ENCODE measurements at places on chromosomes 7 and 10. TPM values are rescaled to one million over a fixed set of nuclear protein-coding genes. Genes with fewer than 3 reads are reported as not detected.
A peak's percentile ranks its signal among the peaks of the same experiment; 100 is the strongest.

- DNase-seq = no peak
Observed at GRCh38 chr7:94649450-94649849, 6.5 kb downstream of the SGCE start.

MYH16 gene
- 0.06 TPM for polyA plus RNA-seq

- DNase-seq = no peak
Observed at GRCh38 chr10:114266521-114266920, 27.5 kb downstream of the VWA2 start.

GRCh38 chr10:108877095-108877561, 1046.2 kb downstream of the XPNPEP1 start:
- DNase-seq = no peak

DNA sequence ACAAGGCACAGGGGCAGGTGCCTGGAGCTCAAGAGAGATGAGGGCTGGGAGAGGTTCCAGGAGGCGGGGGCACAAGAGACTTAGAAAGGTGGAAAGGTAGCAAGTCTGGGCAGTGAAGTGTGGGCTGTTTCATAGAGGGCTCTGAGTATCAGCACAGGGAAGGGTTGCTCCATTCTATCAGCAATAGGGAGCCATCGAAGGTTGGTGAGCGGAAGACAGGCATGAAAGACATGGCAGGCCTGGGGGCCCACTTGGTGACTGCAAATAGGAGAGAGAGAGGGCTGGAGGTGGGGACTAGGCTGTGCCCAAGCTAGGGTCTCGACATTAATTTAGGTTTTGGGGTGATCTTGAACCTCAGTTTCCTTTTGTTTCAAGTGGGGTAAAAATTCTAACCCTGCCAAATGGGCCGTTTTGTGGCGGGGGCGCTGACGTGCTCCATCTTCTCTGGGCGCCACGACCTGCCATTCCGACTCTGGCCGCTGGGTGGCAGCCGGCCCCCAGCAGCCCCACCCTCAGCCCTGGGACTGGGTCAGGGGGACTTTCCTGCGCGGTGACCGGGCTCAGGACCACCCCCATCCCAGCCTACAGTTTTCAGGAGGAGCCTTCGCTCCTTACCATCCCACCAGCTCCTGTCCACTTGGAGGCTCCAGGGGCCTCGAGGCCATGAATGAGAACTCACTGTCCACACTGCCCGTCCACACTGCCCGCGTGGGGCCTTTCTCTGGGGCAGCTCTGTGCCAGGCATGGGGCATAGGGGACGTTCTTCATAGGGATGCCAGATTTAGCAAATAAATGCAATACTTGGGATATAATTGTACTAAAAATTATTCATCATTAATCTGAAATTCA, 37.2 kb upstream of the PCBD1 start:
- peak; percentile 37 for DNase-seq

- DNase-seq = no peak
Observed at GRCh38 chr7:30502470-30503251, 2.0 kb downstream of the GGCT start.

GRCh38 chr10:6647811-6648526, 67.9 kb upstream of the PRKCQ start:
- peak; percentile 11 for DNase-seq

- no peak for DNase-seq
Observed at GRCh38 chr7:33114976-33115375, 5.8 kb upstream of the RP9 start.

GRCh38 chr7:73838642-73839041, 3.7 kb downstream of the METTL27 start:
- no peak for DNase-seq

GRCh38 chr7:154986200-154986945, 16.6 kb downstream of the PAXIP1 start:
- no peak for DNase-seq

DNA sequence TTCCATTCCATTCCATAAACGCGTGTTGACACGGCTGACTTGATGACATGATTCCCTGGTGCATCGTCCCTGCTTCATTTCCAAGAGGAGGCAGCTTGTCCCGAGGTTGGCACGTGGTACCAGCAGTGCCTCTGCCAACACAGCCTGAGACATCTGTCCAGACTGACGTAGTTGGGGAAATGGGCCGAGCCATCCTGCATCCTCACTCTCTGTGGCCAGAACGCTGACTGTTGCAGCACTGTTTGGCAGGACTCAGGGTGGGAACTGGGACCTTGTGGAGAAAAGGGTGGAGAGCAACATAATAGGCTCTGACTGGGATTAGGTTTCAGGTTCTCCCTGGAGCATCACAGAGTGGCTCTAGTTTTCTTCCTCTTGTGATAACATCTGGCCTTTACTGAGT, 118.6 kb upstream of the BTBD16 start:
- DNase-seq = no peak

DNA sequence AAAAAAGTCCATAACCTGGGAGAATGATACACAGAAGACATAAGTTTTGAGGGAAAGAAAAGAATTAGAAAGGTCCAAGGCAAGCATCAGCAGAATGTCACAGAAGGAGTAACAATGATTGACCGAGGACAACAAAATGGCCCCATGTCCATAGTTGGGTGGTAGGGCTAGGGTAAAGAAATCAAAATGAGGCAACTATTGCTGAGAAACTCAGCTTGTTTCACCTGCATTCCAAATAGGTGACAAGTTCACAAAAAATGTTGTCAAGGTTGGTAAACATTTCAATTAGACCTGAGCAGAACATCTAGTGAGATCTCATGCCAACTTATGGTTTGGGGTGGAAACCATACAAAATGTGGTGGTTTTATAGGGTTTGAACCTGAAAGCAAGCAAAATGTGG, 22.8 kb upstream of the DLX6 start:
- no peak for DNase-seq

DNA sequence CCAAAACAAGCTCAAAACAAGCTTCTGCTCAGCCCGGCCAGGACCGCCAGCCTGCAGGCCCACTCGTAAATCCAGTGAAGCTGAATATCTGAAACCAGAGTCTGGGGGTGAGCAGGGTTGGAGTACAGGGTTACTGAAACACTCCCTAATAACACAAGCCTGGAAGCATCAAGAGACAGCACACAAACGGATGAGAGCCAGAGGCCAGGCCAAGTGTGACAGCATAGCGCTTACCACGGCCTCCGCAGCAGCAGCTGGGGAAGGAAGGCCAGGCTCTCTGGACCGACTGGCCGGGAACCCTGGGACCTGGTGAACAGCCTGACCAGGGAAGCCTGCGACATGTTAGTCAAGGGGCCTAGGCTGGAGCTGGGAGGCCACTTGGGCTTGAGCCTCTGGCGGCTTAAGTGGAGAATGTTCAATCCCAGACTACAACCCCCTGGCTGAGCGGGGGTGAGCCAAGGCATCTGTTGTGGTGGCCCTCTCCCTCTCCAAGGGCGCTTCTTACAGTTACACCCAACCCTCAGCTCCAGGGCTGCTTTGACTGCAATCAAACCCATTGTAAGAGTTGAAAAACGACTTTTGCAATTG, 21.7 kb upstream of the RNF32 start:
- DNase-seq = no peak

DNA sequence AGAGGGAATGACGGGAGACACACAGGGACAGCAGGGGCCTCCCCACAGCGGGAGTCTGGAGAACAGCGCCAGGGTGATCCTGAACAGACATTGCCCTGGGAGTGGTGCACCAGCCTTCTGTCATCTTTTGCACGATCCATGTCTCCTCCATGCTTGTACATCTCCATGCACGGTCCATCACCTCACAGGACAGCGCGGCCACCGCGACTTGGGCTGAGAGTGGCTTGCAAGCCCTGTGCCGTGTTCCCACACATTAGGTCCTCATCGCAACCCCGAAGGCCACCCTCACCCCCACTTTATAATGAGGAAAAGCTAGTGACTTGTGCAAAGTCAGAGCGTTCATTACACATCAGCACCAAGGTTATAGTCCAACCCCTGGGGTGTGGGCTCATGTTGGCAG, 64.7 kb downstream of the CDH23 start:
- DNase-seq = no peak

CCDC172 gene
- polyA plus RNA-seq = not detected

C7orf57 gene
- 0.69 TPM for polyA plus RNA-seq

AKR1C3 gene
- 81.7 TPM for polyA plus RNA-seq

GPR22 gene
- polyA plus RNA-seq = 0.07 TPM

- DNase-seq = no peak
Observed at GRCh38 chr10:102645388-102645740, 1.1 kb downstream of the TRIM8 start.

DNA sequence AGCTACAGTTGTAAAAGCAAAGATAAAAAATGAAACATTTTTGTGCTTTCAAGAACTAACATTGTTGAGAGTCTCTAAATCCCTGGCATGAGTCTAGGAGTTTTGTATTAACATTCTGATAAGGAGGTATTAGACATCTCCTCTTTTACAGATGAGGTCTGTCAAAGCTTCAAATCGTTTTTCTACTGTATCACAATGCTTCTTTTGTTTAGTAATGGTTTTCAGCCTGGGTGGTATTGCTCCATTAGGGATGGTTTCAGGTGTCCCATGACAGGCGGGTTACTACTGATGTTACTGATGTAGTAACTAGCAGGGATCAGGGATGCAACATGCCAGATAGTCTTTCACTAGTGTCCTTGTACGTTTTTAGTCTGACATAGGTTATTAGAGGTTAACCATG, 27.4 kb downstream of the STAM start:
- DNase-seq = no peak

LEP gene
- polyA plus RNA-seq = 0.25 TPM

- no peak for DNase-seq
Observed at GRCh38 chr7:128910569-128910945, at the start of gene KCP. KCP (minus strand) TSS chr7:128910709; CDS start chr7:128910676, 33 bp downstream.

- no peak for DNase-seq
Observed at GRCh38 chr10:121351540-121351939, 246.7 kb downstream of the FGFR2 start.

DNA sequence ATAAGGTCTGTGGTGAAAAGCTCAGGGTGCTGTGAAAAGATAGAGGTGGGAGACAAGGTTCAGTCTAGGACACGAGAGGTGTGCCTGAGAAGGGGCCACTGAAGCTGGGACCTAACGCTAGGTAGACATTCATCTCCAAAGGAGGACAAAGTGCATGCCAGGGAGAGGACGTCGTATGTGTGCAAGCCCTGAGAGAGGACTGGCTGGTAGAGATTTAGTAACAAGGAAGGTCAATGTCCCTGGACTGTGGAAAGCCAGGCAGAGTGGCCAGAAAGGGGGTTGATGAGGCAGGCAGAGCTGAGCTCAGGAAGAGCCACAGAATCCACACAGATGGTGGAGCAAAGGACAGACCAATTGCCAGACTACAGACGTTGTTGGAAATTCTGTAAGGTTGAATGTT, 817.6 kb downstream of the CCSER2 start:
- no peak for DNase-seq

PTN gene
- 215 TPM for polyA plus RNA-seq

DNA sequence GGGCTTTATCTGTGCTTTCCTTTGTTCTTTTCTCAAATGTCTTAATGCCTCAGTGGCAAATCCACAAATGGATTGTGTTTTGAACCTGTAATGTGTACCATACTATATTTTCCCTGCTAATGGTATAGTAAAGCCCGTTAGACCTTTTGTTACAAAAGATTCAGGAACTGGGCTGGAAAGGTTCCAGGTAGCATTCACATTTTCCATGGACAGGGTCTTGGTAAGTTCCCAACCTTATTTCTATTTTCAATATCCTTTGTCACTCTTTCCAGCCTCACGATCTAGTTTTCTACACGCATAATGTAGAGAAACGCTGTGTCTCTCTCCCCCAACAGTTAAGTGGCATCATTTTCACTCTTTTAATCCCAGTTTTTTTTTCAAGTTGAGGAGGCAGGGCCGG, 153.0 kb downstream of the PLCE1 start:
- DNase-seq = no peak

DNA sequence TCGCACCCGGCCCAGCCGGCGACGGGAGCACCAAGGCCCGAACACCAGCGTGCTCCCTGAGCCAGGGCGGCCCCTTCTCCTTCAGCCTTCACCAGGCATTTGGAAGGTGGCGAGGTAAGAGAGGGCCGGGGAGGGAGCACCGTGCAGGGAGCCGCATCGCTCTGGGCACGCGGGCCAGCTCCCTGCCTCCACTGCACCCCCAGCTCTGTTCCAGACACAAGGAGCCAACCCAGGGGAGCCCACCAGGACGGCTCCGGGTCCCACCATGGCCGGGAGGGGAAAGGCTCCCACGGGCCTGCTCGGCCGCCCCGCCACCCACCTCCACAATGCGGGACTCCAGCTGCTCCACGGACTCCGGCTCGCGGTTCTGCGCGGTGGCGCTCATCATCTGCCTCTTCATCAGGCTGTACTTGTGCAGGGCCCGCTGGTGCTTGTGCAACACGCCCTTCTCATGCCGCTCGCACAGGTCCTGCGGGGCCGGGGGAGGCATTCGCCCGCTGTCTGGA, 15.1 kb downstream of the NUDT1 start:
- DNase-seq = no peak

PTF1A gene
- polyA plus RNA-seq = not detected

C10orf105 gene
- polyA plus RNA-seq = 0.15 TPM
